Peyer's patch (tissue), 4 donors: ENCODE measurements at places on chromosomes 13 and 19.

DNA sequence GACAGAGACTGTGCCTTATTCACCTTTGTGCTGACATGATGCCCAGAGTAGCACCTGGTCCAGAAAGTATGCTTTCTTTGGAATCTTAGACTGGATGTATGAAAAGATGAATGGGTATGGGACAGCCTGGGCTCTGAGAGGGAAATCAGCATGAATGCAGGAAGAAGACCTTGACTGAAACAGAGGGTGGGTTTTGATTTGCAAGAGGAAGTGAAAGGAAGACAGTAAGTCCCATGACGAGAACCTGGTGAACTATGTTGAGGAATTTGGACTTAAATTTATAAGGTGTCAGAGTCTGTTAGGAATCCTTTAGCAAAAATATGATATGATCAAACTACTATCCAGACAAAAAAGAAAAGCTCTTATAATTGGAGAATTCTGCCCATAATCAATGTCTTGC is 301.9 kb downstream of the SPRY2 start:
- DNase-seq: no peak

DNA sequence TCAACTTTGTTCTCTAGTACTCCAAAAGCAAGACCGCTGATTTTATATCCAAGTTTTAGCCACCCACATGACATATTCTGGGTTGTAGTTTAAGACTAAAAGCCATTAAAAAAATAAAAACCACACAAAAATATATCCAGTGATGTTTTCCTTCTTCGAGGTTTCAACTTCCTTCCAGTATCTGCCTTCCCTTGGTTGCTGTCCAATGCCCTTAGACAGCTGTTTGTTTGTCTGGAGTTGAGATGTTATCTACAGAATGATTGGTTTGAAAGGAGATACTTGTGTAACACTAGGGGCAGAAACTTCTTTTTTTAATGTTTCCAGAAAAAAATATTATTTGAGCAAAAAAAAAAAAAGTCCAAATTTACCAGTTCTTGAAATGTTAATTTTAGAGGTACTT is 591.5 kb upstream of the PCDH9 start:
- DNase-seq: no peak

GRCh38 chr13:113768018-113768905 is 9.2 kb downstream of the TMEM255B start:
- peak; percentile 22 for DNase-seq

DNA sequence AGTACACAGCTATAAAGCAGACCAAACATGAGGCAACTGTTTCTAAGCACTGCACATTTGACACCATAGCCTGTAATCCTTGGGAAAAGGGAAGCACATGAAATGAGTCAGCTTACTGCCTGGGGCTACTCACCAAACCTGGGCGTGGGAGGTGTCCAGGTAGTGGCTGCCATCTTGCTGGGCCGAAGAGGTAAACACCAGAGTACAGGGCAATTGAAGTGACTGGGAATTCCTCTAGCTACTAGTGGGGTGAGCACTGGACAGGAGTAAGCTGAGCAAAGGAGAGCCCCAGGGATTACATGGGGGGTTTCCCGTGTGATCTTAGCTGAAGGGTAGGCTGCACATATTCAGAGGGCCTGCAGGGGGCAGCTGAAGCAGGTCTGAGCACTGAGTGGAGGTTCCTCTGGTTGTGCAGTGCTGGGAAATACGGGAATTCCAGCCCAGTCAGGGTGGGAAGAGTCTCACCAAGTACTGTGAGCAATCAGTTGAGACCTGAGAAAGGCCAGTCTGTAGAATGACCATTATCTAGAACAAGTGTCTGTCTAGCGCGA is 140.5 kb downstream of the SLC7A1 start:
- DNase-seq: no peak

GRCh38 chr13:58318495-58319167 is 687.1 kb downstream of the PCDH17 start:
- DNase-seq: no peak

- DNase-seq: no peak
Measured at GRCh38 chr13:20363172-20363571, 131.1 kb upstream of the GJB6 start.

- DNase-seq: no peak
Measured at GRCh38 chr13:29569253-29570050, 26.0 kb downstream of the SLC7A1 start.

- no peak for DNase-seq
Measured at GRCh38 chr19:39599116-39599515, 3.2 kb upstream of the LGALS13 start.

DNA sequence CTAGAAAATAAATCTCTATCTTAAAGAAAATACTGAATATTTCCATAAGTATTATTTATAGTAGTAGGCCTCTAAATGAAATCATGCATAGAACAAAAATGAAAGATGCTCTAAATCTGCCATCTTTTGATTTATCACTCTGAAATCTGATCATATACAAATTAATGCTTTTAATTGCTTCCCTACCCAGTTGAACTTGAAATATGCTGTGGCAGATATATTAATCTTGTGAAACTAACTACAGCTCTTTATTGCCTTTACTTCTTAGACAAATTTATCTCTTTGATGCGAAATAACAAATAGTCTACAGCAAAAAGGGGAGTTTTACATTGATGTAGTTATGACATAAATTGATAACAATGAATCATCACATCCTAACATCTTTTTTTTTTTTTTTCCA is 510.7 kb upstream of the SLITRK6 start:
- no peak for DNase-seq

- no peak for DNase-seq
Measured at GRCh38 chr13:66534561-66534960, 695.6 kb downstream of the PCDH9 start.

DNA sequence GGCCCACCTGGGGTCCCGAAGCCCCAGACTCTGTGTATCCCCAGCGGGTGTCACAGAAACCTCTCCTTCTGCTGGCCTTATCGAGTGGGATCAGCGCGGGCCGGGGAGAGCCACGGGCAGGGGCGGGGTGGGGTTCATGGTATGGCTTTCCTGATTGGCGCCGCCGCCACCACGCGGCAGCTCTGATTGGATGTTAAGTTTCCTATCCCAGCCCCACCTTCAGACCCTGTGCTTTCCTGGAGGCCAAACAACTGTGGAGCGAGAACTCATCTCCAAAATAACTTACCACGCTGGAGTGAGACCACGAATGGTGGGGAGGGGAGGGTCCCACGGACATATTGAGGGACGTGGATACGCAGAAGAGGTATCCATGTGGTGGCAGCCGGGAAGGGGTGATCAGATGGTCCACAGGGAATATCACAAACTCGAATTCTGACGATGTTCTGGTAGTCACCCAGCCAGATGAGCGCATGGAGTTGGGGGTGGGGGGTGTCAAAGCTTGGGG is 1.0 kb upstream of the ICAM5 start:
- DNase-seq: peak; percentile 69

- DNase-seq: no peak
Measured at GRCh38 chr19:37227996-37228395, 10.0 kb downstream of the ZNF383 start.

DNA sequence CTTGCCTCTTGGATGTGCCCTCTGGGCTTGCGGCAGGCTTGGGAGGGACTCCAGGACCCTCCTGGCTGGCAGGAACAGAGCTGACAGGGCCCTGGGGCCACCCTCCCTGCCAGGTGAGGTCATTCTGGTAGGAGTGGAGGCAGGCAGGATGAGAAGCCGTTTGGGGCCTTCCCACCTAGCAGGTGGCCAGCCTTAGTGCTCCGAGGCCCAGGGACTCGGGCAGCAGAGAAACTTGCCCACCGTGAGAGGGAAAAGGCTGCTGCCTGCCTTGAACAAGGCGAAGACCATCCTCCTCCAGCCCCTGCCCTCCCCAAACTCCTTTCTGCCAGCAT is 8.5 kb downstream of the RFX1 start:
- DNase-seq: no peak

- DNase-seq: no peak
Measured at GRCh38 chr13:88162076-88162702, 491.0 kb downstream of the SLITRK5 start.

DNA sequence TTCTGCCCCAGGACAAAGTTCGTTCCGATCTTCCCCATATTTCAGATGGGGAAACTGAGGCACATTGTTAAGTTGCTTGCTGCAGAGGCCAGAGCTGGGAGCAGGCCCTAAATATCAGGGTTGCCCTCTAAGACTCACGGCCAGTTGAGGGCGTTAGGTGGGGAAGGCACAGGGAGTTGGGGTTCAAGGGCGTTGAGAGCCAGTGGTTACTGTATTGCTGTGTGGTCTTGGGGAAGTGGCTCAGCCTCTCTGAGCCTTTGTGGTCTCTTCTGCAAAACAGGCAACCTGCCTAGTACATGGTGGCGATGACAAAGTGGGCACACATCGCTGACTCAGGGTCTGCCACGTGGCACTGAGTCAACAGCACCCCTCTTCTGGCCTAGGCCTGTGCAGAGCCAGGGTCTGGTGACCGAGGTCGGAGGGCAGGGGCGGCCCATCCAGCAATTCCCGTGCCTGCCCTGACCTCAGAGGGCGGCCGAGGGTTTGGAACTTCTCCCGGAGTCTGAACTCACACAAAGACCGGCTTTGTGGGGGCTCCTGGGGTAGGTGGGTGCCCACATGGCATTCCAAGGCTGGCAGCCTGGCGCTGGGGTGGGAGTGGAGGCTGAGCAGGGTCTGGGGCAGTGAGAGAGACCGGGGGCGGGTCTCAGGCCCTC is 10.2 kb downstream of the TNFAIP8L1 start:
- DNase-seq: no peak

- no peak for DNase-seq
Measured at GRCh38 chr19:16886305-16886880, 2.4 kb upstream of the F2RL3 start.

- DNase-seq: no peak
Measured at GRCh38 chr19:33888665-33889064, 92.0 kb downstream of the KCTD15 start.

- DNase-seq: no peak
Measured at GRCh38 chr19:47065242-47065641, 16.8 kb upstream of the TMEM160 start.

DNA sequence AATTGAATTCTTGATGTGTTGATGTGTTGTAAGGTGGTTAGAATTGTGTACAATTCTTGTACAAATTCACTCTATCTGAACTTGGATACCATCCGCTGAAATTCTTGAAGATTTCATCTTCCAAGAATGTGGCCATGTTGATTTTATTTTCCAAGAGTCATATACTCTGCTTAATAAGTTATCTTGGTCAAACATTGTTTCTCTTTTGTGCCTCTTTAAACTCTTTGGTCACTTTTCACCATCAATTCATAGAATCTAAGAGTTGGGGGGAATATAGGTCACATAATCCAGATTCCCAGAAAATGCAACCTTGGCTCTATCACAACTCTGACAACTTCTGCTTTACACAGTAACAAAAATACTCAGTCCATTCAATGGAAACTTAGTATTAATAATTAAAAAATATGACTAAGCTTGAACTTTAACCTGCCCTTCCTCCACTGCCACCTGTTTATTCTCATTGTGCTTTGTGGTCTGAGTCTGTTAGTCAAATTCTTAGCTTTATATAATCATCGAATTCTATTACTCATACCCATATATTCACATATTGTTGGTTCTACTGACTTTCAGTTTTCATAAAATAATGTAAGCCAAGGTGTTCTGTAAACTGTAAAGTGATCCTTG is 373.2 kb downstream of the LMO7 start:
- DNase-seq: no peak

- DNase-seq: no peak
Measured at GRCh38 chr19:46115396-46116106, 8.9 kb downstream of the IGFL3 start.

DNA sequence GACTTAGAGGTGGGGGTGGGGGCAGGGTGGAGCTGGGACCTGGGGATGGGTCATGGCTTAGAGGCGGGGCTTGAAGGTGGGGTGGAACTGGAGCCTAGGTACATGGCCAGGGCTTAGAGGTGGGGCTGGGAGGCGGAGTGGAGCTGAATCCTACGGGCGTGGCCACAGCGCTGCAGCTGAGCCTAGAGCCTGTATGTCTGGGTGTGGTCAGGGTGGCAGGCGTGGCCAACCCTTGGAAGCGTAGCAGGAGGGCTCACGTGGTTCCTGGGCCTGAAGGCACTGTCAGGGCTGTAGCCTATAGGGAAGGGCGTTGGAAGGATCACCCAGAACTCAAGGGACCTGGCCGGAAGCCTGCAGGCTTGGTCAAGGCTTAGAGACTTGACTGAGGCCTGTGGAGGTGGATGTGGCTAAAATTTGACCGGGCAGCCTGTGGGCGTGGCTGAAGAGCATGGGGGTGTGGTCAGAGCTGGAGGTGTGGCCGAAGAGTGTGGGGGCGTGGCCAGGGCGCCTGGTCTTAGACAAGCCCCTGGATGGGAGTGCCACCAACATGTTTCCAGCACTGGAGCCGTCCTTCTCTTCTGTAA is 24.3 kb downstream of the COLGALT1 start:
- DNase-seq: peak; percentile 45

GRCh38 chr19:7395360-7396066 is 46.8 kb downstream of the ARHGEF18 start:
- DNase-seq: no peak

- no peak for DNase-seq
Measured at GRCh38 chr19:18046059-18046718, 38.2 kb downstream of the ARRDC2 start.

- DNase-seq: no peak
Measured at GRCh38 chr13:31361673-31362072, 161.9 kb downstream of the B3GLCT start.

DNA sequence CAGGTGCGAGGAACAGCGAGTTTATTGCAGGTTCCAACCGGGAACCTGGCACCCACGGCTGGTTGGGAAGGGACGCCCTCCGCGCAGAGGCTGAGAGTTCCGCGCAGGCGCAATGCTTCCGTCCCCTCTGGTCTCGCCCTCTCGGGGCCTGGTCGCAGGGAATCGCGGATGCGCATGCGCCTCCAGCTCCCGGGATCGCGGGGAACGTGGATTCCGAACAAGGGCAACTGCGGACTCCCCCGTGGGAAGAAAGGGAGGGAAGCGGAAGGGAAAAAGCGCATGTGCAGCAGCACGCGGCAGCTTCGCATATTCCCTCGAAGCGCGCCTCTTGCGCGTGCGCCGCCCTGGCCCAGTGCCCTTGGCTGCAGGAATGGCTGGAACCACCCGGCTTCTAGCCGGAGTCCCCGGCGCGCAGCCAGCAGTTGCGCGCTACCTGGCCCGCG is 1.1 kb downstream of the TSSK6 start:
- DNase-seq: no peak

- no peak for DNase-seq
Measured at GRCh38 chr19:15538774-15539173, 30.4 kb downstream of the CYP4F22 start.

- DNase-seq: no peak
Measured at GRCh38 chr13:75986818-75987217, 350.7 kb downstream of the LMO7 start.

DNA sequence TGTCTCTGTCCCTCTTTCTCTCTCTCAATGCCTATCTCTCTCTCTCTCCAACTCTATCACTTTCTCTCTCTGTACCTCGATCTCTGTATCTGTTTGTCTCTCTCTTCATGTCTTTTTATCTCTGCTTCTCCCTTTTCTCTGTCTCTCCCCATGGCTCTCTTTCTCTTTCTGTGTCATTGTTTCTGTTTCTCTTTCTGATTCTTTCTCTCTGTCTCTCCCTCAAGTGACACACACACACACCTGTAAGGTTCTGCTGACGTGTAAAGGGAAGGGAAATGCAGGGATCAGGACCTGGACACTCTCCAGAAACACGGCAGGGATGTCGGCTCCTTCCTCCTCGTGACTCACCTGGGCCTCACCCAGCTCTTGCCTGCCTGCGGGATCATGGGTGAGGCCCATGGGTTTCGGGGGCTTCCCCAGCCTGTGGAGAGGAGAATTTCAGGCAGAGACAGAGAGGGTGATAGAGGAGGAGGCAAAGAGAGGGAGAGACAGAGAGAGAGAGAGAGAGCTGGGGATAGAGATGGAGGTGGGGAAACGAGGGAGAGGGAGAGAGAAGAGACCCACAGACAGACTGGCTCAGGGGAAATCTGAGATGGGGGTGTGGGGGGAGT is 5.4 kb upstream of the PLAUR start:
- peak; percentile 90 for DNase-seq

- DNase-seq: peak; percentile 83
Measured at GRCh38 chr19:14347999-14348889, 33.0 kb upstream of the ADGRE5 start.
